ENCODE measurements at places on chromosomes 11 and 22. TPM values are rescaled to one million over a fixed set of nuclear protein-coding genes. Genes with fewer than 3 reads are reported as not detected.

GRCh38 chr22:50400406-50400805 is 57.3 kb downstream of the PPP6R2 start:
- no peak for DNase-seq

CNGA4 gene
- total RNA-seq, result not detected

C22orf23 gene
- total RNA-seq, result not detected

FXYD2 gene
- total RNA-seq, result 0.66 TPM

GRCh38 chr11:31408201-31408600 is 38.5 kb downstream of the DNAJC24 start:
- DNase-seq, result no peak

RAB1B gene
- total RNA-seq, result 118 TPM

DNA sequence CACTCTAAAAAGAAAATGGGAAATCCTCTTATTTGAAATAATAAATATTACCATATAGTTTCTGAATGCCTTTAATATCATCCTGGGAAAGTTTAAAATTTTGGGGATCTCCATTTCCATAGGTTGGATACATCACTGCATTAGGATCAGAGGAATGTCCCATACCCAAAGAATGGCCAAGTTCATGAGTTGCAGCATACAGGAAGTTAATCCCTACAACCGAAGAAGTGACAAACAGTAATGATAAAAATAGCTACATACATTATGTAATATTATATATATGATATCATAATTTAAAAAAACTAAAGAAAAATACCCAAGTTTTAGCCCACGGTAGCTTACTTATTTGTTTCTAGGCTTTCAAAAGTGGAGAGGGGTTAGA is 7.4 kb downstream of the MMP7 start:
- no peak for DNase-seq

GRCh38 chr11:61551634-61552033 is 29.2 kb downstream of the SYT7 start:
- no peak for DNase-seq

TRMU gene
- total RNA-seq, result 66.6 TPM

GRCh38 chr11:19511066-19511412 is 201.6 kb upstream of the NAV2 start:
- no peak for DNase-seq

DNA sequence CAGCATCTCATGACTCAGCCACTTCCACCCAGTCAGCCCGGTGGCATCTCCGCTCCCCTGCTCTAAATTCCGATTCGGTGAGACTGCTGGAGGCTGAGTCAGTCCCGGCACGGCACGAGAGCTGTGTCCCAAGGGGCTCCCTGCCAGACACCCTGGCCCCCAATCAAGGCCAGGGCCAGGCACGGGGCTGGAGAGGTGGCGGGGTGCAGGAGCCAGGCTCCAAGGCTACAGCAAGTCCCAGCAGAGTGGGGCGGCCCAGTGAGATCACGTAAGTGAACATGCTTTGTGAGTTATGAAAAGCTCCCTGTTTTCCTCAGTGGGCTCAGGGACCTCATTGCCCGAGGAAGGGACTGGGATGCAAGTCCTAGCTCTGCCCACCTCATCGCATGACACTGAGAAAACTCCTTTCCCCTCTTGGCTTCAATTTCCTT is 3.0 kb downstream of the C11orf68 start:
- DNase-seq, result no peak

TCP11L1 gene
- total RNA-seq, result 14.1 TPM

- no peak for DNase-seq
Observed at GRCh38 chr11:78820741-78821140, 246.1 kb upstream of the NARS2 start.

GRCh38 chr11:1157341-1157644 is 460 bp upstream of the MUC5AC start:
- DNase-seq, result no peak

- no peak for DNase-seq
Observed at GRCh38 chr11:109223451-109223850, 198.5 kb upstream of the C11orf87 start.

- DNase-seq, result no peak
Observed at GRCh38 chr11:86595451-86595850, 77.0 kb downstream of the ME3 start.

- DNase-seq, result no peak
Observed at GRCh38 chr11:45470151-45470793, 184.1 kb upstream of the SYT13 start.

DNA sequence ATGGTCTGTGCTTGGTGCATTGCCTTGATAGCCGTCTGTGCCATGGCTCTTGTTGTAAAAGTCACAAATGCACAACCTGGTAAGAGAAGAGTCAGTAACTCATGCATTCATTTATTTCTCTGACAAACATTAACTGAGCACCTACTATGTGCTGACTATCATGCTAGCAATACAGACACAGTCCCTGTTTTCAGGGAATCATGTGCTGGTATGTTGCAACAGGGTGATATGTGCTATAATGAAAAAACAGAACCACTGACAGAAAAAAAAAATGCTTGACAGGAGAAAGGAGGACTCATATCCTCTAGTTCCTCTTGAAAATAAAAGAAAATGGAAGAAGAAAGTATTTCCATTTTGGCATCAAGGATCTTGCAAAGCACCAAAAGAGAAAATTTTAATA is 34.5 kb upstream of the RAPSN start:
- DNase-seq, result no peak

GRCh38 chr11:126544108-126545056 is 188.9 kb downstream of the ST3GAL4 start:
- no peak for DNase-seq

DNA sequence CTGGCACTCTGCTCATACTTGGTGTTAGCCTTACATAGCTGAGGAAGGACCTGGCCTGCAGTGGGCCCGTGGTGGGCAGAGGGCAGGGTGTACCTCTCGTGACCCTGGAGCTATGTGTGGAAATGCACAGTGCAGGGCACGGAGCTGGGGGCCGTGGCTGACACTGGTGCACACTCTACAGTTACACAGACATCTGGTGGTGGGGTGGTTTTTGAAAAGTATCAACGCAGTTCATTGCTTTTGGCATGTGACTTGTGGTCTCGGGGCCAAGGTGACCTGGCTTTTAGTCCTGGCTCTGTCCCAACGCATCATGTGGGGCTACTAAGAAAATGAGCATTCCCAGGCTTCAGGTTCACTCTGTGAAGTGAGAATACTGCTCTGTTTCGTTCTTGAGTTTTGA is 553.6 kb downstream of the NTM start:
- DNase-seq, result no peak

GRCh38 chr11:33642461-33643166 is 58.0 kb downstream of the C11orf91 start:
- DNase-seq, result no peak

DNA sequence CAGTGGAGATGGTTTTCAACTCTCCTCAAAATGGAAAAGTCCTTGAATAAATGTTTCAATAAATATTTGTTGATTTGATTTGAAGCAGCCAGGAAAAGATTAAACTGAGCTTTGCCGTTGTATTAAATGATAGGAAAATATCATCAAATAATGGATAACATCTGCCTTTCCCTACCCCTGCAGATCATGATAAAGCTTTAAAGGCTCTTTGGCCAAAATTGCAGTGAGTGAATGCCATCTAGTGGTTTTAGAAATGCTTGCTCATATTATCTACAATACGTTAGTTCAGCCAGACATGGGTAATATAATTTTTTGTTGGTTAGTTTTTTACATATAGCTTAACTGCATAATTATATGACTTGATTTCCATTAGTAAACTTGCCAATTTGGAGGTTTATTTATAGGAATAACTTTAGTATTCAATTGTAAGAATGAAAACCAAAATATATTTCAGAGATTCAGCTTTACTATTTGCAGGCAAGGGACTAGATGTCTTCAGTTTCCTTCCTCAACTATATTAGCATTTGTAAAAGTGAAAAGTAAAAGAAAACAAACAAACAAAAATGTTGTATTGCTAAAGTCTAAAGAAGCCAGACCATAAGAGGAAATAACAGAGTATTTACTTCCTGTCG is 159.2 kb downstream of the MSANTD4 start:
- no peak for DNase-seq

IPO7 gene
- total RNA-seq, result 189 TPM

GRCh38 chr11:28729339-28729738 is 621.2 kb downstream of the METTL15 start:
- no peak for DNase-seq

GNG3 gene
- not detected for total RNA-seq

All from activated T-cell treated with anti-CD3 and anti-CD28 coated beads, Interleukin-2, amount 50 U/mL, for 4 hours (primary cell).